ENCODE measurements at places on chromosomes 7 and 10.

GRCh38 chr7:34060196-34060947, 155.0 kb downstream of the BMPER start:
- no peak for DNase-seq

DNA sequence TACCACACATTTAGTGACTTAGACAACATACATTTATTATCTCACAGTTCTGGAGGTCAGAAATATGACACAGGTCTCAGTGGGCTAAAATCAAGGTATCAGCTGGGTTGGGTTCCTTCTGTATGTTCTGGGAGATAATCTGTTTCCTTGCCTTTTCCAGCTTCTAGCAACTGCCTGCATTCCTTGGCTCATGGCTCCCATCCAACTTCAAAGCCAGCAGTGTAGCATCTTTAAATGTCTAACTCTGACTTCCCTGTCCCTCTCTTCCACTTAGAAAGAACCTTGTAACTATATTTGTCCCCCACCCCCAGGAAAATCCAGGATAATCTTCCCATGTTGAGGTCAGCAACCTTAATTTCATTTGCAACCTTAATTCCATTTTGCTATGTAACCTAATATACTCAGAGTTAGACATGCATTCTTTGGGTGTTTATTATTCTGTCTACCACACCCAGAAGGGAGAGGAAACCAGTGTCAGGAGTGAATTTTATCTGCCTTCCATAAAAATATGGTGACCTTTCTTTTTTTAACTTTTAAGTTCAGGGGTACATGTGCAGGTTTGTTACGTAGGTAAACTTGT, 57.3 kb upstream of the SMIM30 start:
- no peak for DNase-seq

GRCh38 chr10:85318809-85319807, 990.7 kb downstream of the CCSER2 start:
- no peak for DNase-seq

GRCh38 chr10:62130948-62131347, 137.7 kb downstream of the RTKN2 start:
- no peak for DNase-seq

DNA sequence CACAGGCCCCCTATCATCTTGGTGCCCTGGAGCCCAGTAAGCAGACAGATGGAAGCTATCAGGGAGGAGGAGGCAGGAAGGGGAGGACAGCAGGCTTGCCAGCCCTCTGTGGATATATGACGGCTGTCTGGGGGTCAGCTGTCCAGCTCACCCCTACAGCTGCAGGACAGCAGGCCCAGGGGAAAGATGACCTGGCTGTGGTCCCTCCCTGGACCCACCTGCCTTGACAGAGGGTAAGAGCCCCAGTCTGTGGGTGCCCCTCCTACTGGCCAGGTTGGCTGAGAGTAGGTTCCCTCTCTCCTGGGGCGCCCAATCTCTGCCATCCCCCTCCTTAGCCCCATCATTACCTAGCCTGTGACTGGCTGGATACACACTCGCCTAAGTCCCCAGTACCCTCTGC, 62.5 kb downstream of the C10orf143 start:
- DNase-seq = no peak

GRCh38 chr7:113410796-113411195, 292.4 kb upstream of the SMIM30 start:
- no peak for DNase-seq

GRCh38 chr10:110680273-110681020, 36.3 kb downstream of the RBM20 start:
- no peak for DNase-seq

- no peak for DNase-seq
Observed at GRCh38 chr10:79082631-79083596, 14.1 kb downstream of the ZMIZ1 start.

DNA sequence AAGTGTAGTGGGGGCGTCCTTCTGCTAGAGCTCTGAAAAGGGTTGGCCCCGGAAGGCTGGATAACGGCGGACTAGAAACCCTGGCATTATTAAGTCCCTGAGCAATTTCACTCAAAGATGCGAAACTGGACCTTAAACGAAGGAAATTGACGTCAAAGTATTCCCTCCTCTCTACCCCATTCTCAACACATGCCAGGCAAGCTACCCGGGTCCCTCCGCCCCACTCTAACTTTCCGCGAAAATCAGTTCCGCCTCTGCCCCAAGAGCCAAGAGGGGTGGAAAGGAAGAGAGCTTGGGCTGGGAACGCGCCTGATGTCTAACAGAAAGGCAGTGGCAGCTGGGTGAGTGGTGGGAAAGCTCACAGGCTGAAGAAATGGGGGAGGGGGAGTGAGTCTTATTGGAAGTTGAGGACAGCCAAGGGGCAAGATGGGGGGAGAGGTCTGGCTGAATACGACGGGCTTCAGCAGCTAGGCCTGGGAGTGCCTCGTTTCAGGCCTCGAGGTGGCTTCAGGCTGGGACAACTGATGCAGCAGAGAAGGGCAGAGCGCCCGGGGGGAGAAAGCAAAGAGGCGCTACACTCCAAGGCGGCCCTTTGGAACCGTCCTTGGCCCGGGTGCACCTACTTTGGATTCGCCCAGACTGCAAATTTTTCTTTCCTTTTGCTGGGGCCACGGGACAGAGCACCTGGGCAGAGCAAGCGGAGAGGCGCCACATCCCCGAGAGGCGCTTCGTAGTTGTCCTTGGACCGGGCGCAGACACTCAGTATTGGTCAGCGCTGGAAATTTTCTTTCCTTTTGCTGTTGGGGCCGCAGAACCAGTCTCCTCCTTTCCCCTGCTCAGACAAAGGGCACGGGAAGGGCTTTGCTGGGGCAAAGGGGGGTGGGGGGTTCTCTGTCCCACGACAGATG, 2.0 kb upstream of the FEZF1 start:
- DNase-seq = no peak
